ENCODE measurements at places on chromosomes 6 and 20. TPM values are rescaled to one million over a fixed set of nuclear protein-coding genes. Genes with fewer than 3 reads are reported as not detected.

GRCh38 chr6:85455471-85456026 lies 5.7 kb downstream of the NT5E start:
- DNase-seq = no peak

GRCh38 chr6:33857093-33857931 lies 53.5 kb upstream of the MLN start:
- DNase-seq = no peak

DNA sequence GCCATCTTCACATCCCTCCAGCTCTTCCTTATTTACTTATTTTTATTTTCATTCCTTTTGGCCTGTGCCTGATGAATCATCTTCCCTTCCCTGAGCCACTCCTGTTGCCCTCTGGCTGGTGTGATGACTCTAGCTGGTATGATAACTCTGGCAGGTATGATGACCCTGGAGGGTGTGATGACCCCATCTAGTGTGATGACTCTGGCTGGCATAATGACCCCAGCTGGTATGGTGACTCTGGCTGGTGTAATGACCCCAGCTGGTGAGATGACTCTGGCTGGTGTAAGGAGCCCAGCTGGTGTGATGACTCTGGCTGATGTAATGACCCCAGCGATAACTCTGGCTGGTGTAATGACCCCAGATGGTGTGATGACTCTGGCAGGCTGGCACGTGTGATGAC lies 426.8 kb downstream of the QKI start:
- DNase-seq = no peak

DNA sequence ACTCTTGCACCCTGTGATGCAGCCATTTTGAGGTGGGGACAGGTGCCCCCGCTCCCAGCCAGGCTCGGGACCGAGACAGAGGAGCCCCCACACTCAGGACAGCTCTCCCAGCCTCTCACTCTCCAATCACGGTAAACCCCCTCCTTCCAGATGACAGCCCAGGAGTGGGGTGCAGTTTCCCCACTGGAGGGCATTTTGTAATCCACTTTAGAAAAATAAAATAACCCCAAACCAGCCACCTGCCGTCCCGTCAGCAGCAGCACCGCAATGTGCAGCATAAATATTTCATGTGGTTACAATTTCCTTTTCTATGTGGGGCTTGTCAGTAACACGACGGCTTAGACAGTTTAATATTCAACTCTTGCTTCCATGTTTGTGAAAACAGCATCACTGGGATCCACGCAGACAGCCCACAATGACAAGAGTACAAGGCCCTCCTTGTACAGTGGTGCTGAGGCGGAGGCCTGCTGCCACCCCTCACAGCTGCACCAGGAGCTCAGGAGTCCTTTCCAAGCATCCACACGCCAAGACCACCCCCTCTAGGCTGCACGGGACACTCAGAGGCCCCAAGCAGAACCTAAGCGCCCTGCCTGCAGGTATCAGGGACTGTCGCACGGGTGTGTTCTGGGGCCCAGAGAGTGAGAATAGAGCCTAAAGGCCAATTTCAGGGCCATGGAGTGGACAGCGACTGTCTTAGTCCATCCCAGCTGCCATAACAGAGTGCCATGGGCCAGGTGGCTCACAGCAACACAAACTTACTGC lies 116.7 kb downstream of the JPH2 start:
- DNase-seq = peak; percentile 37

DNA sequence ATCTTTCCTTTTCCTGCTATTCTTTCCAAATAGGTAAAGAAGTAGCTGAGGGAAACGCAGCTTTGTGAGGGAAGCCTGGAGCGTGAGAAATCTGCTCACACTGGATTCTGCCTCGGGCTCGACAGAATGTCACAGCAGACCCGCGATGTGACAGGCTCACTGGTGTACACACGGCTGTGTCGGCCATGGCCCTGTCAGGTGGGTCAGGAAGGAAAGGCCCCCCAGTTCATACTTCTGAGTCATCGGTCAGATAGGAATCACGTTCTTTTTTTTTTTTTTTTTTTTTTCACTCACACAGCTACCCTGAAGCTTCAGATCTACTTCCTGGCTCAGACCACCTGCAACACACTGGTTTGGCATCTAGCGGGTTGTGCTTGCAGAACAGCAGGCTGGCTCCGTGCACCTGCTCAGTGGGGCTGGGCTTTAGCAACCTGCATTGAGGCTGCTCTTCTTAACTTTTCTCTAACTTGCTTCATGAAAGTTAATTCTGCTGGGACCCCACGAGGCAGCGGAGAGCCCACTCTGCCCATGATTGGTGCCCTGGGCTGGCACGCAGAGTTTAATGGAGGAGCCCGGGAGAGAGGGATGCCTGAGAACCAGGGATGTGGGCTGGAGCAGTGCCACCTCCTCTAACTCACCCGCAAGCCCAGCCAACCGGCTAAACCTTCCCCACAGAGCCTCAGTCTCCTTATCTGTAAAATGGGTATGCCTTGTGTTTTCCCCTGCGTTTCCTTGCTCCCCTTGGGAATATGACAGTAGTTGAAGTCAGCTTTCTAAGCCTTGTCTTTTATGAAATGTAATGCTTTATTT lies 61.5 kb upstream of the FNDC1 start:
- peak; percentile 50 for DNase-seq

GRCh38 chr20:58510921-58511320 lies 4.3 kb downstream of the APCDD1L start:
- DNase-seq = no peak

- DNase-seq = no peak
These were observed 16.9 kb upstream of the ZSCAN16 start for GRCh38 chr6:28107506-28107905.

DNA sequence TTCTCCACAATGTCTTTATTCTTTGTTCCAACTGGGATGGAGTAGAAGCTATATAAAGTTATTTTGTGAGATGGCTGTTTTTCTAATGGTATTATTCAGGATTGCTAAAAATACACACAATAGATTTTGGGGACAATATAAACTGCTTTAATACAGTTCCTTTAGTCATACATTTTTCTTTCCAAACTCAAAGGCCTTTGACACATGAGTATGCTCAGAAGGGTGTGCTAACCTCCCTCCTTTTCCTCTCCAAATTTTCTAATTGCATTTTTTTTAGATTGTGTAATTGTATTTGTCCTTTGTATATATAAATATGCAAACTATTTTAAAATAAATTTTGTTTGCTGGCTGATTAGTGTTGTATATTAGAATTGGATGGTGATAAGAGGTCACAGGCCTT lies 119.6 kb upstream of the FOXO3 start:
- DNase-seq = no peak

DNA sequence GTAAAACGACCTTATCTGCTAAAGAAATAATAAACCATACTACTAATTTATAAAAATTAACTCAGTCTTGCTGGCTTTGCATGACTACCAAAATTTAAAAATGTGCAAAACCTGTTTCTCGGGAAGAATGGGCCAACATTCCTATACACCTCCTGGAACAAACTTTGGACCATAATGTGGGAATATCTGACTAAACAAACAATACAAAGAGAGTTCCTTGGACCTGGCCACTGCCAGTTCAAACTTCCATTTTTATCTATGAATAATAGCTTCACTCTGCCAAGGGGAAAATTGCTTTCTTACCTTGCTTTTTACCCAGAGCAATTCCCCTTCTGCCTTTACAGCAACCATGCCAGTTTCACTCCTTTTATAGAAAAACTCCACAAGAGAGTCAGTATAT lies 38.7 kb upstream of the POU5F1 start:
- DNase-seq = no peak

GRCh38 chr20:461254-462198 lies 807 bp downstream of the TBC1D20 start:
- DNase-seq = peak; percentile 69

- DNase-seq = no peak
These were observed 123.4 kb downstream of the TASP1 start for GRCh38 chr20:13515291-13515690.

- DNase-seq = no peak
These were observed 111.0 kb upstream of the FRMD1 start for GRCh38 chr6:168190014-168190405.

DNA sequence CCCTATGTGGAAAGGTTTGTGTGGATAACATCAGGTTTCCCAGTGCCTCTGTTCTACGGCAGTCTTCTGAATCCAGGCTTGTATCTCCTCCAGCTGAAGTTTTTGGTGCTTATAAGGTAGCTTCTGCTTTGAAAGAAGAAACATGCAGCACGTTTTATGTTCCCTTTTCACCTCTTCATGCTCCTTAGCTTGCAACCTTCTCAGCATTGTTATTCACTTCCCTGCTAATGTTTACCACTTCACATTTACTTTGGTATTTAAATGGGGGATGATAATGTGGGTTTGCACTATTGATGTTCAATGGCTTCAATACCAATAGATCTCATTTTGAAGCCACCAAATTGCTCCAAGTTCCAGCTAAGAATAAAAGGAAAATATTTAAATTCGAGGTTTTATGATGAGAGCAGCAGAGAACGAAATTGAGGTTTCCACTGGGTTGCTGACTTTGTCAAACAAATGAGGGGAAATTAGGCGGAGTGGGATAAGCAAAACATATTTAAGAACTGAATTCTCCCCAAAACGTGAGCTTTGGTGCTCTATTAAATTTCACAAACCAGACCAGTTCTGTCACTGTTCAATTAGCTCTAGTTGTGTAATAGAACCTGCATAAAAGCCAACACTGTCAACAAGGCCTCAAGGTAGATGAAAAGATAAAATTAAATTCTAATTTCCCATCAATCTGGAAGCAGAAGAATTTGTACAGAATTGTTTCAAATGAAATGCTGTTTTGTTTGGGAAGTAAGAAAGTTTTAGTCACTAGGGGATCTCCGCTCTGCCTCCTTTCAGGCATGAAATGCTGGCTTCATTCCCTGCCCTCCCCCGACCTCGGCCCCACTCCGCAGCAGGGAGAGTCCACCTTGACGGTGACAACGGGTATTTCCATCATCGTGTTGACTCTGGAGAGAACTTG lies 1.4 kb downstream of the IL22RA2 start:
- DNase-seq = no peak

- DNase-seq = no peak
These were observed 1.7 kb downstream of the HBS1L start for GRCh38 chr6:135052939-135053338.

GRCh38 chr20:48195121-48195870 lies 410.0 kb upstream of the SULF2 start:
- DNase-seq = no peak

DNA sequence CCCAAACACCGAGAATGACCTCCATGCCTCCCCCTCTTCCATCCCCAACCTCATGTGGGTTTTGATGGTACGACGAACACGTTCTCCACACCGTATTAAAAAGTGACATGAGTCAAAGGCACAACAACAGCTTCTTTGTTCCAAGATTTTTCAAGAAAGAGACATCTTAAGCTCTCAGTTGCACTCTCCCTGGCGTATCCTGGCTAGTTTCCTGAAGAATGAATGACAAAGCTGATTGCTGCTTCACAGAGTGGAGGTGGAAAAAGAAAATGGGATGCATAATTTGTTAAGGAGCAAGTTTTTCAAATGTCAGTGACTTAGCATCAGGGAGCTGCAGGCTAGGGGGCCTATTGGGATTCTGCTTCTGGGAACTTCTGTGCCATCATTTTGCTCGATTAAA lies 95.5 kb downstream of the STK35 start:
- DNase-seq = no peak

- DNase-seq = no peak
These were observed 11.9 kb downstream of the PSMB9 start for GRCh38 chr6:32865724-32866443.

GRCh38 chr6:42125231-42125630 lies 17.2 kb downstream of the C6orf132 start:
- DNase-seq = no peak

GRCh38 chr6:136249336-136249735 lies 775 bp downstream of the MTFR2 start:
- DNase-seq = no peak

GRCh38 chr6:13359287-13359686 lies 30.9 kb upstream of the TBC1D7 start:
- DNase-seq = no peak

DNA sequence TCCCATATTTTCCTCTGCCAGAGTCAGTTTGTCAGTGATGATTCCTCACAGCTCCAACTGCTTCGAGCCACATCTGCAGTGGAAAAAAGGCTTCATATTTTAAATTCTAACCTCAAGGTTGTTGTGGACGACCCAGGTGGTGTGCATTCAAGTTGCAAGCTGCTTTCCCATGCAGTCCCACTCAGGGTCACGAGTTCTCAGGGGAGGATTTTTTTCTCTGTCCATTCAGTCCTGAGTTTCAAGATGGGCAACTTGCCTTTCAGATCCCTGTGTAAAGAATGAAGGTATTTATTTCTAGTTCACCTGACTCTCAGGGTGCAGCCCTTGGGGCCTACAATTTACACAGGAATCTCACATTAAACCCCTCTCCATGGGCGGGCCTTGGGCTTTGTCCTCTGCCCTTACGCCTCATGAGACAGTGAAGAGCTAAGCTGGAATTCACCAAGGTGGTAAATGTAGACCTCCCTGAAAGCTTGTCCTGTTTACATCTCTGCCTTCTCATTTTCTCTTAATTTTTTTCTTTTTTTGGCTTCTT lies 65.9 kb downstream of the TPD52L1 start:
- DNase-seq = no peak

GRCh38 chr6:157203312-157203744 lies 120.0 kb downstream of the TMEM242 start:
- DNase-seq = no peak

- DNase-seq = no peak
These were observed 557.8 kb upstream of the SLC35B3 start for GRCh38 chr6:8993111-8993510.

ZNF322 gene
- 10.3 TPM for total RNA-seq

SLC2A10 gene
- total RNA-seq = not detected

ULBP3 gene
- total RNA-seq = 3.5 TPM

SPTLC3 gene
- total RNA-seq = not detected

DAAM2 gene
- total RNA-seq = not detected

DCDC2 gene
- total RNA-seq = not detected

FNDC11 gene
- 0.30 TPM for total RNA-seq

MRAP2 gene
- total RNA-seq = not detected

OPN5 gene
- total RNA-seq = not detected

SULF2 gene
- 1.1 TPM for total RNA-seq
